Activated CD4-positive, alpha-beta memory T cell treated with anti-CD3 and anti-CD28 coated beads, Interleukin-2, amount 10 ng/mL, durations not matched to agents 7 days and 5 days (primary cell): ENCODE measurements at places on chromosomes 7 and 10. TPM values are rescaled to one million over a fixed set of nuclear protein-coding genes. Genes with fewer than 3 reads are reported as not detected.

The EBF3 gene
- total RNA-seq: not detected

The SP8 gene
- not detected for total RNA-seq

- H3K4me1 ChIP-seq: peaks cover 5% of the 10 kb centered on the region
- no peak overlapping the region for H3K4me3 ChIP-seq
- H3K27me3 ChIP-seq: no peaks in the 10 kb centered on the region
- no peaks in the 10 kb centered on the region for H3K36me3 ChIP-seq
- no peak overlapping the region for H3K27ac ChIP-seq
- no peak for DNase-seq
These were observed 1.5 kb upstream of the SEMA3A start for GRCh38 chr7:84196084-84196503.

- no peak for DNase-seq
- no peaks in the 10 kb centered on the region for H3K36me3 ChIP-seq
- H3K27ac ChIP-seq: no peak overlapping the region
- H3K4me1 ChIP-seq: peaks cover 37% of the 10 kb centered on the region
- peaks cover 49% of the 10 kb centered on the region for H3K27me3 ChIP-seq
These were observed 2.7 kb upstream of the IGFBP3 start for GRCh38 chr7:45923818-45924217.

- peaks cover 2% of the 10 kb centered on the region for H3K4me1 ChIP-seq
- peaks cover 6% of the 10 kb centered on the region for H3K36me3 ChIP-seq
- peaks cover 5% of the 10 kb centered on the region for H3K27me3 ChIP-seq
- no peak overlapping the region for H3K27ac ChIP-seq
These were observed 19.7 kb upstream of the BNIP3 start for GRCh38 chr10:132001238-132001972.
